Trophoblast cell (in vitro differentiated cells and primary cell): ENCODE measurements at places on chromosomes 2 and 18.

DNA sequence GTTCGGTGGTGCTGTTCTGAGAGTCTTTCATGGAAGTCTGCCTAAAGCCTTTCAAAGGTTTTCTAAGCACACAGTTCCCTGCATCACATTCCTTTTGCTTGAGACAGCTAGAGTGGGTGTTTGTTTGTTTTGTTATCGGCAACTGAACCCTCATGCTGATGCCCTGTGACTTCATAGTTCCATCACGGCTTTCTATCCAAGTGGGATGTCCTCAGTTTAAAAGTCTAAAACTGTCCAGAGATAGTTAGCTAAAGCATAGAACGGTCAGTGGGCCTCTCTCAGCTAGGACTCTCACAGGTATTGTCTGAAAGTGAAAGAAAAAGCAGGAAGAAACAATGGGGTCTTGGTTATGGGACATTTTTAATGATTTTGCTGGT is 337.3 kb downstream of the OSR1 start:
- no peaks in the 10 kb centered on the region for H3K27me3 ChIP-seq
- H3K4me1 ChIP-seq = peaks cover 13% of the 10 kb centered on the region
- H3K4me3 ChIP-seq = no peak overlapping the region
- DNase-seq = peak; percentile 15

GRCh38 chr2:19857100-19857499 is 44.7 kb downstream of the TTC32 start:
- peaks cover 2% of the 10 kb centered on the region for H3K4me1 ChIP-seq
- H3K4me3 ChIP-seq = no peak overlapping the region
- H3K27ac ChIP-seq = no peak overlapping the region
- H3K27me3 ChIP-seq = no peaks in the 10 kb centered on the region
- no peaks in the 10 kb centered on the region for H3K36me3 ChIP-seq

DNA sequence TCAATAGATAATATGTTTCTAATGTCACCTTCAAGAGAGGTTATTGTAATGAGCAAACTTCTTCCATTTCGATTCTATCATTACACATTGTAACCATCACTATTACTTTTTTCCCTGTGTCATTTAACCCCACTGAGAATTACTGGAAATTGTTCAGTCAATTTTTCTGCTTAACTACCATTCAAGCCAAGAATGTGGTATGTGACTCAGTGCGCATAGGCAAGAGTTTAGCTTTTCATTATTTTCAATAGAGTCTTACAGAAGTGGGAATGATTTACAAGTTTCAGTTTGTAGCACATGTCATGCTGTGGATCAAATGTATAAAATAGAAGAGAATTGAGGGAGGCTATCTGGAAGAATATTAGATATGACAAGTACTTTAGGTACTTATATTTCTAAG is 34.3 kb upstream of the PIEZO2 start:
- no peaks in the 10 kb centered on the region for H3K27me3 ChIP-seq
- no peaks in the 10 kb centered on the region for H3K4me1 ChIP-seq
- H3K36me3 ChIP-seq = no peaks in the 10 kb centered on the region

GRCh38 chr2:105129722-105130232 is 91.9 kb downstream of the MRPS9 start:
- DNase-seq = peak; percentile 71
- no peak overlapping the region for H3K4me3 ChIP-seq
- H3K4me1 ChIP-seq = no peaks in the 10 kb centered on the region

GRCh38 chr2:144459286-144459685 is 60.6 kb downstream of the ZEB2 start:
- DNase-seq = no peak
- no peaks in the 10 kb centered on the region for H3K27me3 ChIP-seq
- H3K4me1 ChIP-seq = no peaks in the 10 kb centered on the region
- no peak overlapping the region for H3K4me3 ChIP-seq

- H3K27ac ChIP-seq = no peak overlapping the region
- no peak overlapping the region for H3K4me3 ChIP-seq
- H3K36me3 ChIP-seq = no peaks in the 10 kb centered on the region
Observed at GRCh38 chr2:25831746-25832449, 46.4 kb downstream of the ASXL2 start.

DNA sequence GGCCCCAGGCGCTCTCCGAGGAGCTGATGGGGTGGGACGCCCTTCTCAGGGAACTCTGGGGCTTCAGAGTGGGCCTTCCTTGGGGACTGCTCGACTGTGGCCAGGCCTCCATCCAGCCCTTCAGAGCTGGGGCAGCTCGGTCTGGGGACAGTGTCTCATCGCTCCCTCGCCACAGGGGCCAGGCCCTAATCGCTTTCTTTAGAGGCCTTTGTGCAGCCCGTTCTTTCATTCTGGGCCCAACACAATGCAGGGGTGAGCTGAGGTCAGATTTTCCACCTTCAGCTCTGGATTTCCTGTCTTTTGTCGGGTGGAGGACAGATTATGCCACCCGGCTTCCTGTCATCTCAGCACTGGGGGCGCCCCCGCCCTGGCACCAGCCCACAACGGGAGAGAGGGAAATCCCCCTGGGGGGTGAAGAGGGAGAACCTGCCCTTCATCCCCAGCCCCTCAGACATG is 25.2 kb downstream of the MYCN start:
- DNase-seq = no peak
- no peaks in the 10 kb centered on the region for H3K27me3 ChIP-seq
- H3K4me3 ChIP-seq = no peak overlapping the region
- H3K4me1 ChIP-seq = peaks cover 12% of the 10 kb centered on the region
- H3K36me3 ChIP-seq = no peaks in the 10 kb centered on the region

GRCh38 chr2:110838657-110839384 is 106.4 kb downstream of the ACOXL start:
- no peaks in the 10 kb centered on the region for H3K4me1 ChIP-seq
- H3K36me3 ChIP-seq = no peaks in the 10 kb centered on the region
- no peak for DNase-seq
- no peaks in the 10 kb centered on the region for H3K27me3 ChIP-seq

DNA sequence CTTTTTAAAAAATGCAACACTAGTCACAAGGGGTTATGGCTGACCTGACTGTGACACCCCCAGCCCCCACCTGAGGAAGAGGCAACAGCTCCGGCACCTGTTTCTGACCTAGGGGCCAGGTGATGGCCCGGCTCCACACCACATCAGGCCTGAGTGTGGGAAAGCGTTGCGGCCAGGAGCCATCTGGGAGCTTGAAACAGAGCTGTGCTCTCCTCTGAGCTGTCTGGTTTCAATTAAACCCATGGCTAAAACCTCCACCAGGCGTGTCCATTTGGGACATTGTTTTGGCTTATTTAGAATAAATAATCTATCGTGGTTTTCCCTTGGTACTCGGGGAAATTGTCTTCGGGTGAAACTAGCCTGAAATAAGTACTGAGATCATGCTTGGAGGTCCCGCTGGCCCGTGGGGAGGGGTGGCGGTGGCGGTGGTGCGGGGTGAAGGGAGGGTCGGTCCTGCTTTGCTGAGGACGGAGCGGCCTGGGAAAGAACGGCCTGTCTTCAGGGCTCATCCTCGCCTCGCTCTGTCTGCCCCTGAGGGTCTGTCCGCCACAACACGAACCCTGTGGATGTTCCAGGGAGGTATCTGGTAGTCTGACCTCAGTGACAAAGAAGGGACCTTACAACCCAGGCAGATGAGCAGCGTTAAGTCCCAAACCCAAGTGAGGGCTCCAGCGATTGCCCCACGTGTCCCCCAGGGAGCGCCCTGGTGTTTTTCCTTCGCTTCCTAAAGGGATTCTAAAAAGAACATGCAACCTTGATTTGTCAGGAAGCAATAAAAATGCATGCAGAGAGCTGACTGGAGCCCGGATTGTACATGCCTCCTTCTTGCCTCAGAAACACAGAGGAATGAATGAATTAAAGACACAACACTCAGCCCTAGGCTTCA is 58.7 kb downstream of the IL1RL2 start:
- H3K36me3 ChIP-seq = no peaks in the 10 kb centered on the region
- H3K27ac ChIP-seq = no peak overlapping the region
- no peak overlapping the region for H3K4me3 ChIP-seq
- DNase-seq = no peak
- no peaks in the 10 kb centered on the region for H3K27me3 ChIP-seq

- no peaks in the 10 kb centered on the region for H3K27me3 ChIP-seq
- H3K4me1 ChIP-seq = no peaks in the 10 kb centered on the region
- H3K4me3 ChIP-seq = no peak overlapping the region
Observed at GRCh38 chr2:165877565-165878550, 75.7 kb downstream of the TTC21B start.

- no peaks in the 10 kb centered on the region for H3K27me3 ChIP-seq
- H3K36me3 ChIP-seq = no peaks in the 10 kb centered on the region
- H3K4me1 ChIP-seq = peaks cover 28% of the 10 kb centered on the region
- H3K27ac ChIP-seq = peak overlapping the region; percentile 53
Observed at GRCh38 chr2:47089083-47089464, 66.0 kb downstream of the STPG4 start.

DNA sequence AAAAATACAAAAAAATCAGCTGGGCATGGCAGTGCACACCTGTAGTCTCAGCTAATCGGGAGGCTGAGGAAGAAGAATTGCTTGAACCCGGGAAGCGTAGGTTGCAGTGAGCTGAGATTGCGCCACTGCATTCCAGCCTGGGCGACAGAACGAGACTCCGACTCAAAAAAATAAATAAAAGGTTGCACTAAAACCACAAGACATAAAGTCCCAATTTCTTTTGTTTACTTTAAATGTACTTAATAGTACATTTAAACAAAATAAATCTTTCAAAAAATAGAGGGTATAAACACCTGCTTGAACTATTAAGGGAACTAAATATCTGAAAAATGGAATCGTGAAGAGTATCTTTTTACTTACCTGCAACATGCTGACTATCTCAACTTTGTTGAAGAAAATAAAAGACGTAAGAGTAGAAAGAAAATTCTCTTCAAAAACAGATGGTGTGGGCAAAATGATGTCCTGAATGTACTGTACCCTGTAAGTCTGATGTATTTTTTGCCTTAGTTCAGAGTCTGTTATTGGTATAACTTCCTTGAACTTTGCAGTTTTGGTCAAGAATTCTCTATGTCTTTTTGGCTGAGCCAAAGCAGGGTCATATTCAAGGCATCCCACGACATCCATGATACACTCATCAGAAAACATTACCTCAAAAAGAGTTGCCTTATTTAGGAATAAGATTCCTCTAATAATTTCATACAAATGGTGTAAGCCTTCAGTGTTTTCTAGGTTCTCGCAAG is 19.2 kb downstream of the PPP4R3B start:
- H3K36me3 ChIP-seq = peaks cover 13% of the 10 kb centered on the region
- no peaks in the 10 kb centered on the region for H3K27me3 ChIP-seq
- H3K4me3 ChIP-seq = no peak overlapping the region
- no peak for DNase-seq
- H3K4me1 ChIP-seq = no peaks in the 10 kb centered on the region

DNA sequence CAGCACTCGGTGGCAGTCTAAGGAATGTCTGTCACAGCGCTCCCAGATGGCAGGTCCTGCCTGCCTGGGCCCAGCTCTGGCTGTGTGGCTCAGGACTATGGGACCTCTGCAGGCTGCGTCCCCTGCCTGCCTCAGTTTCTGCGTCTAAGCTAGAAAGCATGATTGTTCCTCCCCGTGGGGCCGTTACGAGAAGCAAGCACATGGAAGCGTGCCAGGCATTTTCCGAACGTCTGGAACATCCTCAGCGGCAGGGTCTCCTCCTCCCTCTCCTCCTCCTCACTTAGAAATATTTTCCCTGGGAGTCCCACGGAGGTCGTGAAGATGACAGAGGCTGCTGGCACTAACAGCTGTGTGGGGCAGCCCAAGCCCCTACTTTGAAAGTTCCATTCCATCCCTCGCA is 43.3 kb downstream of the LRRFIP1 start:
- H3K27me3 ChIP-seq = no peaks in the 10 kb centered on the region
- H3K36me3 ChIP-seq = peaks cover 2% of the 10 kb centered on the region
- H3K4me3 ChIP-seq = no peak overlapping the region

DNA sequence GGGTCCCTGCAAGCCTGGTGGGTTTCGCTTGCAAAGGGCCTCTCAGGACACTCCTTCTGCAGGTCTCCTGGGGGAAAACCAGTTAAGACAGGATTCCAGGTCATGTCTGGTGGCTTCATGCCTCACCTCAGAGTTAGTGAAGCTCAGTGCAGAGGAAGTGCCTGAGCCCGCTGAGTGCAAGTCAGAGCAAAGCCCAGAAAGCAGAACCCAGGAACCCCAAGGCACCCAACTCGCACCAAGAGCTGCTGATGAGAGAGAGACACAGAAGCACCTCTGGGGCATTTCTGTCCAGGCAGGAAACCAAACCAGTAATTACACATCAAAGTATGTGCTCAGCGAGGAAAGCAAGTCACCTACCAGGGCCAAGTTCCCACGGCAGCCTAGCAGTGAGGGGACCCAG is 78.4 kb downstream of the ARHGEF4 start:
- H3K27ac ChIP-seq = peak overlapping the region; percentile 36
- H3K36me3 ChIP-seq = no peaks in the 10 kb centered on the region
- H3K4me1 ChIP-seq = peaks cover 18% of the 10 kb centered on the region
- no peak overlapping the region for H3K4me3 ChIP-seq
- no peak for DNase-seq

DNA sequence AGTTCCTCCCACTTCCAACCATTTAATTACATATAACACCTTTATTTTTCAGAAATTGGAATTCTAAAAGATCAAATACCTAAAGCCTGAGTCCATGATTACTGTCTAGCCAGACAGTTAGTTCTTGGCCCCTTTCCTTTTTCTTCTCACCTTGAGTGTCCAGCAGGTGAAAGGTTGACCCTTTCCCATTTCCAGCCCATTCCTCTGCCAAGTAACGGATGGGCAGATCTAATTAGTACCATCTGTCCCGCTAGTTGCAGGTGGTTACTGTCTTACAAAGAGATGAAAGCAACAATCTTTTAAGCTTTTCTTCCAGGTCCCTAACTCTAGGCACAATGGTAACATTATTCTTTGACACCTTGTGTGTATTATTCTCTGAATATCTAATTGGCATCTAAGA is 506.7 kb downstream of the ARHGAP15 start:
- H3K27ac ChIP-seq = no peak overlapping the region
- no peaks in the 10 kb centered on the region for H3K4me1 ChIP-seq
- H3K27me3 ChIP-seq = no peaks in the 10 kb centered on the region
- DNase-seq = no peak
- no peak overlapping the region for H3K4me3 ChIP-seq

GRCh38 chr2:195674491-195675221 is 17.6 kb downstream of the SLC39A10 start:
- no peak overlapping the region for H3K27ac ChIP-seq
- no peak overlapping the region for H3K4me3 ChIP-seq
- no peaks in the 10 kb centered on the region for H3K27me3 ChIP-seq
- H3K36me3 ChIP-seq = peaks cover 3% of the 10 kb centered on the region
- no peaks in the 10 kb centered on the region for H3K4me1 ChIP-seq

DNA sequence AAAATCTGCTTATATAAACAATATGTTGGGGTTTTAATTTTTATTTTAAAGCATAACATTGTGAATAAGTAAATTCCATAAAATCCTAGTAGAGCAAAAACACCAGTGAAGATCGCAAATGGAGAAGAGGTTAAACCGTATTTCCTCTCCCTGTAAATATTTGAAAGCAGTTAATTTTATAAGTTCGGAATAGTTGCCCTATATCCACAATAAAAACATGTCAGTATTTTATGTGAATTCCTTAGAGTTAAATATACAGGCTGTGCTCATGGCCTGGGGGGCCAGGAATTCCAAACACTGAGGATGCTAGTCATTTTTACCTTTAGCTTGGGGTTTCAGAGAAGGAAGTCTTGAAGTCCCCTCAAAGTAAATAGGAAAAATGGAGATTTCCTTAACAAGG is 135.0 kb downstream of the FIGN start:
- no peaks in the 10 kb centered on the region for H3K27me3 ChIP-seq
- no peak overlapping the region for H3K27ac ChIP-seq
- DNase-seq = no peak
- no peak overlapping the region for H3K4me3 ChIP-seq
- no peaks in the 10 kb centered on the region for H3K36me3 ChIP-seq
- no peaks in the 10 kb centered on the region for H3K4me1 ChIP-seq
